WTC11 (cell line): ENCODE measurements at places on chromosomes 11 and 22.
A peak's percentile ranks its signal among the peaks of the same experiment; 100 is the strongest.

GRCh38 chr11:93212094-93212493, 14.3 kb upstream of the SLC36A4 start:
- no peak for DNase-seq

DNA sequence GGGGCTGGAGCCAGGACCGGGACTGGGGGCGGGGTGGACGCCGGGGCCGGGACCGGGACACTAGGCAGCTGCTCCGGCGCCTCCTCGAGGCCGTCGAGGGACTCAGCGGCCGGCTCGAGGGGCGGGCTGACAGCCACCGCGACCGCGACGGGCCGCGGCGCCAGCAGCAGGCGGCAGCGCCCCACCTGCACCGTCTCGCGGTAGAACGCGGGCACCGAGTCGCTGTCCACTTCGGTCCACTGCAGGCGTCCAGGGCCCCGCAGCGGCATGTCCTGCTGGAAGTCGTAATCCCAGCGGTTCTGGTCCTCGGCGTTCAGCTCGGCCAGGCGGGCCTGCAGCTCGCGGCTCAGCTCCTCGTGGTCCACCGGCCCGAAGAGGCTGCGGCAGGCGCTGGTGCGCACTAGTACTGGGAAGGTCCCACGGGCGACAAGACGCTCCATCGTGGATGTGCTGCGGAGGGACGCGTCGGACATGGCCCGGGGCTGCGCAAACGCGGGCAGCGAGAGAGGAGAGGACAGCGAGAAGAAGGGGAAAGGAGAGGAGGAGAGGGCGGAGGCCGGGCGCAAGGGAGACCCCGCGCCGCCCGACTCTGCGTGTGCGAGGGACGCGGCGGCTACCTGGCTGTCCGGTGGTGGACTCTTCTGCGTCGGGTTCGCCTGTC, 428 bp downstream of the CDKN1C start:
- DNase-seq = peak; percentile 66

DNA sequence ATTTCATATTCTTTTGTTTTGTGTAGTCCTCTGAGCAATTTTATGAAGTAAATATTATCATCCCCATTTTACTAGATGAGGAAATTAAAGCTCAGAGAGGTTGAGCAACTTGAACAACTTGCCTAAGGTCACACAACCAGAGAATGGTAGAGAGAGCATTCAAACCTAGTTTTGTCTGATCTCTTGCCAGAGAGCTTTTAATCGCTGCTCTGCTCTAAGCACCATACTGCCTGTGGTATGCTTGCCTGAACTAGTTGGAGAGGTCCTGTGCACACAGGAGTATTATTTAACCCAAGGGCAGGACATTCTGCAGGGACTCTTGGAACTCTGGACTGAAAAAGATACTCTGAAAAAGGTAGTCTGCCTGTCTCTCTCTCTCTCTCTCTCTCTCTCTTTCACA, 38.5 kb downstream of the TRAF6 start:
- DNase-seq = no peak

GRCh38 chr11:2940147-2940920, 11.1 kb upstream of the PHLDA2 start:
- DNase-seq = no peak

GRCh38 chr11:76667856-76668255, 2.7 kb downstream of the LRRC32 start:
- DNase-seq = no peak

DNA sequence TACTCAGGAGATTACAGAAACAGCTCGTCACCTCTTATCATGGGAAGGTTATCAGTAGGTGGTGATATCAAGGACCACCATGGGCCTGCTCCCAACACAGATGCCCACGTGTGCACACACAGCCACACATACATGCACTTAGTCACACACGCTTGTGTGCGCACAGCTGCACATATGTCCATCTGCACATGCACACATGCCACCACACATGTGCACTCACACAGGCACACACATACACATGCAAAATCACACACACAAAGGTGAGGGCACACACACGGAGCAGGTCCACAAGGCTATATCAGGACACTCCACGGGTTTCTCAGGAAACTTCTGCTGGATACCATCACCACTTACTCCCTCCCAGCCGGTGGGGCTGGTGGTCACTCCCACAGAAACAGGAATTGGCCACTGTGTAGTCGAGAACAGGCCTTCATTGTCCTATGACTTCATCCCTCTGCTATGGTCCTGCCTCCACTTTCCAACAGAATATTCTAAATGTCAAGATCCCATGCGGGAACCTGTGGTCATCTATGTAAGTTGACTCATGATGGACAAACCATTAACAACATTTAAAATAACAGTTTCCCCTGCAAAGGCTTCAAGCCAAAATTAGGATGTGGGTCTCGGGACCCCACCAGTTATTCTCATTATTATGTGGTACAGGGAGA, 2.2 kb downstream of the C11orf24 start:
- DNase-seq = no peak

GRCh38 chr11:72232260-72233055, 7.9 kb downstream of the INPPL1 start:
- no peak for DNase-seq

- no peak for DNase-seq
These were observed 10.6 kb downstream of the LRRC55 start for GRCh38 chr11:57192316-57192715.

- no peak for DNase-seq
These were observed 709.4 kb upstream of the KIRREL3 start for GRCh38 chr11:127709960-127710359.

GRCh38 chr11:2911088-2911784, 18.0 kb downstream of the PHLDA2 start:
- no peak for DNase-seq

- no peak for DNase-seq
These were observed 1.2 kb downstream of the DDX6 start for GRCh38 chr11:118789501-118790356.

DNA sequence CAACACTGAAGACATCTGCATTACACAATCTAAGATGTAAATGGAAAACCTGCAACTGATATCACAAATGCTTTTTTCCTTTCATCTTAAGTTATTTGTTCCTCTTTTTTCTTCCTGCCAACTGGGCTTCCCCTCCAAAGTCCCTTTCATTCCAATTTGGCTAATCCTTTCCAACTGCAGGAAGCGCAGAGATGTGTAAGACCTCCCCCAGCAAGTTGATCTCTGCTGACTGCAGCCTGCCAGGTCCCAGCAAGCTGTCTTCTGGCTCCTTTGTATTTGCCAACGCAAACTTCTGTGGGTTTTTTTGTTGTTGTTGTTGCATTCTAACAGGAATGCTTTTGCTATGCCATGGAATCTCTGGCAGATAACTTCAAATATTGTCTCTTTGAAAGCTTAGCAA, 38.5 kb upstream of the LRRC4C start:
- DNase-seq = peak; percentile 23

GRCh38 chr11:79150966-79151365, 289.9 kb downstream of the TENM4 start:
- no peak for DNase-seq

GRCh38 chr11:28539239-28540030, 431.2 kb downstream of the METTL15 start:
- no peak for DNase-seq

DNA sequence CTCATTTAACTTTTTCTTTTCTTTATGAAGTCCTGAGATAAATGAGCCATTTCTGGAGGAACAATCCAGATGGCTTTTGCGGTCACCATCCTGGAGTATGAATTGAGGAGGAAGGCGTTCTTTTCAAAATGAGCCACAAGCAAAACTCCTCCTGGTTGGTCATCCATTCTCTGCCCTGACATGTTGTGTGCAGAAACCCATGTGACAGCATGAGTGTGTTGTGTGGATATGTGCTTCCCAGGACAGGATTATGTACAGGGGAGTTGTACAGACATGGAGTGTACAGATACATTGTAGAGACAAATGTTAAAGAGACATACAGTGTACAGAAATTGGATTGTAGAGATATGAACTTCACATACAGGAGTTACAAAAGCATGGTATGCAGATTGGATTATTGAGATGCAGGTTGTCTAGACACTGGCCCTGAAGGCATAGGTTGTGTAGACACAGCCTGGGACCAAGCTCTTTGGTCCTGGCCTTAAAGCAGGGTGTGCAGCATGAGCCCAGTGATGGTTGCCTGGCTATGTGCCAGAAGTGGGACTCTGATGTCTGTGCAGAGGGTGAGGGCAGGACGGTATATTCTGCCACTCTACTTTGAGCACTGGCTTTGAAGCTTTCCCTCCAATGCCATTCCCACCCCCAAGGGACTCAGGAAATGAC, 178.5 kb upstream of the ZBED5 start:
- no peak for DNase-seq

DNA sequence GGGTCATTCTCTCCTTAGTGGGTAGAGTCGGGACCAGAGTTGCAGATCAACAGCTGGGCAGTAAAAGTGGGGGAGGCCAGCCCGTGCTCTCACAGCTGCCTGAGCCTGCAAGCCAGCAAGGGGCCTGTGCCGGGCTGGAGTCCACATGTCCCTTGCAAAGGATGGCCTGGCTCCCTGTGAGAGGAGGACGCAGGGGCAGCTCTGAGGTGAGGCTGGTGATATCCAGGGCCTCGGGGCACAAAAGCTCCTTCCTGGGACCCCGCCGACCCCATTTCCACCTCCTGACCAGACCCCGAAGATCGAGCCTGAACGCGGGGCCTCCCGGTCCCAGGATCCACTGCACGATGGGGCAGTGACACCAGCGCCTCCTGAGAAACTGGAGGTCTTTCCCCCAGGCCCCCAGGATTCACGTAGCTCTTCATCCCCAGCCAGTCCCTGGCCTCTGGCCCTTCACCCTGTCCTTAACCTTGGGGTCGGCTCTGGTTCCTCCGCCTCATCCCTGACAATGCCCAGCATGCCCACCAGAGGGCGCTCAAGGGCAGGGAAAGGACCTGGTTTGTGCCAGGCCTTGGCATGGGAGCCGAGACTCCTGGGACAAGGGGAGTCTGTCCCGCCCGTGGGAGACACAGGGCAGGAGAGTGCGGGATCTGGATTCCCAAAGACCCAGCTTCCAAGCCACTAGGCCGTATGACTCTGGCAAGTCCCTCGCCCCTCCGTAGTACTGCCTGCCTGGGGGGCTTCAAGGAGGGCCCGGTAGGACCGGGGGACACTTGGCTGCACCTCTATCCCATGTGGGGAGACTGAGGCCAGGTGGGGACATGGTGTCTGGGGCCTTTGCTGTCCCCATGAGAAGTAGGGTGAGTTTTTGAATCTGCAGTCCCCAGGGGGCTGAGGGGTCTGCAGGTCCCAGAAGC, 17.8 kb upstream of the WNT7B start:
- peak; percentile 95 for DNase-seq

GRCh38 chr11:57484141-57484710, 23.9 kb downstream of the RTN4RL2 start:
- DNase-seq = no peak

DNA sequence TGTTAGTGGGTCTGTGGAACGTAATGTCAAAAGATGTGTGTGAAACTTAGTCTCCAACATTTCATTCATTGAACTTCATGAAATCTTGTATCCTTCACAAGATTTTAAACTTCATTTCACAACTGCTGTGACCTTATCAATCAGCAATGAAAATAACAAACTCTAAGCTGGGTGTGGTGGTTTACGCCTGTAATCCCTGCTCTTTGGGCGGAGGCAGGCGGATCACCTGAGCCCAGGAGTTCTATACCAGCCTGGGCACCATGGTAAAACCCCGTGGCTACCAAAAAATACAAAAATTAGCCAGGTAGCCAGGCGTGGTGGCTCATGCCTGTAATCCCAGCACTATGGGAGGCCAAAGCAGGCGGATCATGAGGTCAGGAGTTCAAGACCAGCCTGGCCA, 5.1 kb downstream of the CHKA start:
- DNase-seq = no peak

DNA sequence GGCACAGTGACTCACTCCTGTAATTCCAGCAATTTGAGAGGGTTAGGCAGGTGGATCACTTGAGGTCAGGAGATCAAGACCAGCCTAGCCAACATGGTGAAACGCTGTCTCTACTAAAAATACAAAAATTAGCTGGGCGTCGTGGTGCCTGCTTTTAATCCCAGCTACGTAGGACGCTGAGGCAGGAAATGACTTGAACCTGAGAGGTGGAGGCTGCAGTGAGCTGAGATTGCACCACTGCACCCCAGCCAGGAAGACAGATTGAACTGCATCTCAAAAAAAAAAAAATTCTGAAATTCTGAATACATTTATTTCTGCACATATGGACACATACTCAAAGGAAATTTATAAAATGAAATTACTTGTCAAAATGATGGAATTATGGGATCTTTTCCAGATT, 103.2 kb downstream of the GRIA4 start:
- no peak for DNase-seq

DNA sequence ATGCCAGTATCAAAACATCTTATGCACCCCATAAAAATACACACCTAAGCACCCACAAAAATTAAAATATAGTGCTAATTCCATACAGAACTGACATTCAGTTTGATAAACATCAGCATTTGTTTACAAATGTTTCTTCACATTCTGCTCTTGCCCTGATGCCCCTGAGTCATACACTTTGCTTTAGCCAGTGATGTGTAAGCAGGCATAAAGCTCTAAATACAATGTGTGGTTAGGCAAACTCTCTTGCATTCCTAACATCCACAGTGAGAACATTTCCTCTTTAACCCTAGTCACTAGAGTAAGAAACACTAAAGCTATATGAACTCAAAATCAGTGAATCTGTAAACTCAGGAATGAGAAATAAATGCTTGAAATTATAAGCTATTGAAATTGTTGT, 1060.7 kb downstream of the FAM181B start:
- DNase-seq = no peak

- DNase-seq = no peak
These were observed 169.1 kb downstream of the RRAS2 start for GRCh38 chr11:14189874-14190273.

GRCh38 chr11:94193288-94193687, 64.6 kb downstream of the PANX1 start:
- DNase-seq = no peak

DNA sequence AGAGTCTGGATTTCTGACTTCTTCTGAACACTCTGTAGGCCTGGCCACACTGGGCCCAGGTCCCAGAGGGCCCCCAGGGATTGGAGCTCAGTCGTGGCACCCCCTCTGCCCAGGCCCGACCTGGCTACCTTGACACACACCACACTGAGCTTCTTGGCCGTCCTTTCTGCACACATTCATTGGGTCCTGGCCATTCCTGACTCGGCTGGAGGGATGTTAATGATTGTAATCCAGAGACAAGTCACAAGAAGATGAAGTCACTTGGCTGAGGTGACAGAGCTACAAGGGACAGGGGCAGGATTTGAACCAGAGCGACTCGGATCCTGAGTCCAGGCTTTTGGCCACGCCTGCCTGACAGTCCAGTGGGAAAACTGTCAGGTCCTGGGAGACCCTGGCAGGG, 23.9 kb upstream of the PDGFB start:
- DNase-seq = no peak

GRCh38 chr22:24146791-24147353, 34.4 kb upstream of the SUSD2 start:
- DNase-seq = peak; percentile 27
